ENCODE measurements at places on chromosomes 11 and 22. TPM values are rescaled to one million over a fixed set of nuclear protein-coding genes. Genes with fewer than 3 reads are reported as not detected.

- H3K4me3 ChIP-seq, result no peak overlapping the region
- H3K27me3 ChIP-seq, result no peaks in the 10 kb centered on the region
- H3K36me3 ChIP-seq, result peaks cover 9% of the 10 kb centered on the region
- H3K27ac ChIP-seq, result no peak overlapping the region
Observed at GRCh38 chr22:23608583-23608982, 23.5 kb downstream of the DRICH1 start.

- peak; percentile 46 for DNase-seq
- peaks cover 11% of the 10 kb centered on the region for H3K4me1 ChIP-seq
- peaks cover 3% of the 10 kb centered on the region for H3K36me3 ChIP-seq
- no peak overlapping the region for H3K4me3 ChIP-seq
- H3K27ac ChIP-seq, result no peak overlapping the region
- H3K27me3 ChIP-seq, result peaks cover 14% of the 10 kb centered on the region
Observed at GRCh38 chr11:7442588-7443215, 42.6 kb upstream of the OLFML1 start.

DNA sequence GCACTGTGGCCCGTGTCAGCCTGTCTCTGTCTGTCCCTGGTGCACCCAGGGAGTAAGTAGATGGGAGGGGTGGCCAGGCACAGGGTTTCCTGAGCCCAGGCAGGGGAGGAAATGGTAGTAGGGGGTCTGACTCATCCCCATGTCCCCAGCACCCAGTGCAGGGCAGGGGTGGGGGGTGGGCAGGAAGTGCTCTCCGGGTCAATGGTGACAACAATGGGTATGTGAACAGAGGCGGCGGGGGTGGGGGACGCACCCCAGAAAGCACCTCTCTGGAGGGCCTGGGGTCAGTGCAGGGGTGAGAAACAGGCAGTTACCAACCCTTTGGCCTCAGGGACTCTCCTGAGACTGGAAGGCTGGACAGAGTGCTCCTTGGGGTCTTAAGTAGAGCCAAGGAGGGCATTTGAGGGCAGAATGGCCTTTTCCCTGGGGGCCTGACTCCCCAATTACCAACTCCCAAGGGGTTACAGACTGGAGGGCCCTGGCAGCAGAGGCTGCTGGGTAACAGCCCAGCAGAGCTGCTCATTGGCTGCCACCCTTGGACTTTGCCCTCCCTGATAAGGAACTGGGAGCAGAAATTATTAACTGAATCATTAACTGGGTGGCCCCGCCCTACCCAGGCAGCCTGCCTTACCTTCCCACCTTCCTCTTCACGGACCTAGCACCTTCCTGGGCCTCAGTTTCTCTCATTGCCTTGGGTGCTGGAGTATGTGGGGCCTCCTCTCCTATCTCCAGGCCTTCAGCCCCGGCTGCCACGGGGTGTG lies 4.2 kb downstream of the MYRF start:
- H3K4me1 ChIP-seq, result peaks cover 10% of the 10 kb centered on the region
- peak overlapping the region; percentile 41 for H3K4me3 ChIP-seq
- H3K27ac ChIP-seq, result no peak overlapping the region
- DNase-seq, result no peak
- H3K36me3 ChIP-seq, result no peaks in the 10 kb centered on the region

- H3K27me3 ChIP-seq, result peaks cover 20% of the 10 kb centered on the region
- H3K27ac ChIP-seq, result no peak overlapping the region
- H3K4me1 ChIP-seq, result peaks cover 5% of the 10 kb centered on the region
- H3K4me3 ChIP-seq, result no peak overlapping the region
- H3K36me3 ChIP-seq, result no peaks in the 10 kb centered on the region
Observed at GRCh38 chr11:5238486-5238885, 4.2 kb upstream of the HBD start.

DNA sequence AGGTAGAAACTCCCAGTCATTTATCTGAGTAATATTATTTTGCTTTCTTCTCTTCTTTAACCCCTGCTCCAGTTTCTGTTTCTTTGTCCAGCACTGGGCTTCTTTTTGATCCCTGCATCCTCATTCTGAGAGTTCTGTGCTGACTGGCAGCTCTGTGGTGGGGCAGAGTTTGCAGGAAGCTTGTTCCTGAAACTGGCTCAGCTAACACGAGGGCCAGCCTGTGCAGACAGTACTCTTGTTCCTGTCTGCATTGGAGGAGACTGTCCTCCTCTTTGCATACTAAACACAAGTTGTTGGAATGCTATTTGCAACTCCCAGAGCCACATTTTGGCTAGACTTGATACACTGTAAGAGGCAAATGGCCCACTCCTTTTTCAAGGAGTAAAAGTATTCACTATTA lies 93.1 kb upstream of the HORMAD2 start:
- H3K36me3 ChIP-seq, result peaks cover 9% of the 10 kb centered on the region
- no peak overlapping the region for H3K27ac ChIP-seq
- peaks cover 7% of the 10 kb centered on the region for H3K4me1 ChIP-seq
- DNase-seq, result no peak
- H3K4me3 ChIP-seq, result no peak overlapping the region

- no peaks in the 10 kb centered on the region for H3K27me3 ChIP-seq
- no peaks in the 10 kb centered on the region for H3K4me1 ChIP-seq
- DNase-seq, result no peak
Observed at GRCh38 chr11:105124756-105125155, 14.8 kb downstream of the CARD18 start.

DNA sequence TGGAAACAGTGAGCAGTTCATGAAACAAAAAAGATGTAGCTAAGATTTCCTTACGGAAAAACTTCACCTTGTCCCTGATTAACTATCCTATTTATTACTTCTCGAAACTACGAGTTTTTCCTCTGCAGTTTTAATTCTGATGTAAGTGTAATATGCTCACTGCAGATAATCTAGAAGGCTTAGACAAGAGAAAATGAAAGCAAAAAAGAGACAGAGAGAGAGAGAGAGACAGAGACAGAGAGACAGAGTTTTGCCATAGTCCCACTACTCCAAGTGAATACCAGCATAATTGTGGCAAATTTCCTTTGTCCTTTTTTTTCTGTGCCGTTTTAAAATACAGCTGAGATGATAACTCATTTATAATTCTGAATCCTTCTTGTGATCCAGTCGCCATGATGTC lies 24.8 kb downstream of the FSHB start:
- H3K27ac ChIP-seq, result no peak overlapping the region
- H3K4me1 ChIP-seq, result peaks cover 5% of the 10 kb centered on the region
- no peaks in the 10 kb centered on the region for H3K27me3 ChIP-seq
- H3K36me3 ChIP-seq, result no peaks in the 10 kb centered on the region
- no peak for DNase-seq

- no peak for DNase-seq
- H3K4me3 ChIP-seq, result no peak overlapping the region
- no peak overlapping the region for H3K27ac ChIP-seq
- H3K36me3 ChIP-seq, result no peaks in the 10 kb centered on the region
- H3K4me1 ChIP-seq, result no peaks in the 10 kb centered on the region
Observed at GRCh38 chr11:16195651-16196050, 160.7 kb downstream of the SOX6 start.

DNA sequence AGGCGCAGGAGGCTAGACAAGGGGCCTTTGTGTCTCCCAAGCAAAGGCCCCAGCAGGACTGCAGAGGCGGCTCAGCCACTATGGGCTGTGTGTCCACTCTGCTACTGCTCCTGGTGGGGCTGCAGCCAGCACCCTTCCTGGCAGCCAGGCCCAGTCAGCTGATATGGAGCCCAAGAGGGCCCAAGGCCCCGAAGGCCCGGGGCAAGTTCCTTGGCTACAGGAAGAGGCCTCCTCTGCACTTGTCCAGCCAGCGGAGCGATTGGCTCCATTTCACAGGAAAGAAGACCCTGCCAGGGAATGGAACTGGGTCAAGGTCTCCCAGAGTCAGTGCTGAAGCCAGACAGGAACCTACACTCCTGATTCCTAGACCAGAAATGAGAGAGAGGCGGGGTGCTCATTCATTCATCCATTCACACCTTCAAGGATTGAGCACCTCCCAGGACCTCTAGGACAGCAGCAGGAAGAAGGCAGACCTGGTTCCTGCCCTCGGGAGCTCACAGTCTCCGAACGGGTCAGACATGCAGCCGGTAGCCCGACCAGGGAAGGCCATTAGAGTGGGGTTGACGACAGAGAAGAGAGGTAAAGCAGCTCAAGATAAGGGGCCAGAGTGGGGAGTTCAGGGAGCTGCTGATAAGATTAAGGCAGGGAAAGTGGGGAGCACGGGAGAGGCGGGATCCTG lies 811 bp upstream of the P2RY2 start:
- H3K36me3 ChIP-seq, result peaks cover 6% of the 10 kb centered on the region
- H3K4me3 ChIP-seq, result peak overlapping the region; percentile 75
- peaks cover 38% of the 10 kb centered on the region for H3K27me3 ChIP-seq
- peaks cover 9% of the 10 kb centered on the region for H3K4me1 ChIP-seq
- H3K27ac ChIP-seq, result peak overlapping the region; percentile 60

- H3K27me3 ChIP-seq, result peaks cover 9% of the 10 kb centered on the region
- DNase-seq, result no peak
- H3K27ac ChIP-seq, result no peak overlapping the region
- H3K4me1 ChIP-seq, result no peaks in the 10 kb centered on the region
Observed at GRCh38 chr22:27602390-27602789, 199.2 kb downstream of the MN1 start.

- no peaks in the 10 kb centered on the region for H3K36me3 ChIP-seq
- no peaks in the 10 kb centered on the region for H3K27me3 ChIP-seq
- H3K4me1 ChIP-seq, result no peaks in the 10 kb centered on the region
- H3K27ac ChIP-seq, result no peak overlapping the region
- H3K4me3 ChIP-seq, result no peak overlapping the region
- DNase-seq, result no peak
Observed at GRCh38 chr22:27512283-27512761, 289.2 kb downstream of the MN1 start.

Gene CCDC73
- not detected for total RNA-seq

Gene NAV2
- total RNA-seq, result 1.3 TPM

Gene SNRPD3
- 41.2 TPM for total RNA-seq

Gene FIBIN
- total RNA-seq, result not detected

Gene APOA5
- total RNA-seq, result not detected

All from T-helper 17 cell (primary cell).